ENCODE measurements at places on chromosomes 13 and 19.

DNA sequence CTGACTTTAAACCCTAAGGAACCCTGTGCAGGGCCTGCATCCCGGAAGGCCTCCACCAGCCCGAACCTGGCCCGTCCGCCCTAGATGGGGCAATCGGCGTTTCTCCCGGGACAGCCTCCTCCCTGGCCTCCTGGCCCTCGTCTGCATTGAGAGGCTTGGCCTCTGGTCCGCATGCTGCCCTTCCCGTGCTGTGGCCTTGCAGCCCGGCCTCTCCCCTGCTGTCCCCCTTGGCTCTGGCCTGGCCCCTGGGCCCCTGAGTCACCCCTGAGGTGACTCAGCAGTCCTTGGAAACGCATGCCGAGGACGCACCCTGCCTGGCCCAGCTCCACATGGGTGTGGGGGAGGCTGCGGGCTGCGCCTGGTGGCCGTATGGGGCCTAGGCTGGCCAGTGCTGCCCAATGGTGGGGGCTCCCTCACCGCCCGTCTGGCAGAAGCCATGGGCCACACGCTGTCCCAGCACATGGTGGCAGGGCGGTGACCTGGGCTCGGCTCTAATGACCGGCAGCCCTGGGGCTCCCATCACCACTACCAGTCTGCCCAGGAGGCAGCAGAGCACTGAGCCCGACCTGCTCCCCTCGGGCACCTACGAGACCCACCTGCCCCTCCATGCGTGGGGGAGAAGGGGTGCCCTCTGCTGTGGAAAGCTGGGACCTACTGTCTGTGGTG, 25.7 kb downstream of the SH3GL1 start:
- no peak overlapping the region for H3K4me3 ChIP-seq
- H3K36me3 ChIP-seq: peaks cover 5% of the 10 kb centered on the region
- H3K27me3 ChIP-seq: no peaks in the 10 kb centered on the region
- no peak overlapping the region for H3K27ac ChIP-seq
- peaks cover 41% of the 10 kb centered on the region for H3K4me1 ChIP-seq

GRCh38 chr13:21071924-21072323, 10.5 kb upstream of the LATS2 start:
- no peaks in the 10 kb centered on the region for H3K27me3 ChIP-seq
- DNase-seq: no peak
- H3K36me3 ChIP-seq: no peaks in the 10 kb centered on the region
- peaks cover 24% of the 10 kb centered on the region for H3K4me1 ChIP-seq

DNA sequence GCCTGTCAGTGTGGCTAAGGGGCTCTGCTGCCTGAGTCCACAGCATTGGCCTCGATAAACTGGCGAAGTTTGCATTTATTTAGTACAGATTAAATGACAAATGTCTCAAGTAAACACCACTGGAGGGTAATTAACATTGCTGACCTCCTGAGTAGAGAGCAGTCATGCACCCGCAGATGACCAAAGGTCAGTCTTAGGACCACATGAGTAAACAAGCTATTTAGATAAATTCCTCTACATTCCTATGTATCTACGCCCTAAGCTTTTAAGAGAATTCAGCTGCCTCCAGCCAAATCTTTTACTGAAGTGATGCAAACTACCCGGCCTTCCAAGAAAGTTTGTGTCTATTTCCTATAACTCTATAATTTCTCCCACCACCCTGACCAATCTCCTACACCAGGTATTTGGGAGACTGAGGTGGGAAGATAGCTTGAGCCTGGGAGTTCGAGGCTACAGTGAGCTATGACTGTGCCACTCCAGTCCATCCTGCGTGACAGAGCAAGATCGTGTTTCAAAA, 22.9 kb downstream of the CD70 start:
- DNase-seq: no peak
- H3K36me3 ChIP-seq: no peaks in the 10 kb centered on the region
- H3K27ac ChIP-seq: no peak overlapping the region
- H3K27me3 ChIP-seq: peaks cover 33% of the 10 kb centered on the region
- H3K4me3 ChIP-seq: no peak overlapping the region

- peak overlapping the region; percentile 96 for H3K4me3 ChIP-seq
- DNase-seq: no peak
- H3K4me1 ChIP-seq: peaks cover 23% of the 10 kb centered on the region
Measured at GRCh38 chr19:58227964-58228584, 640 bp upstream of the ZNF544 start.

GRCh38 chr19:12969292-12969988, at the start of gene DAND5:
Gene DAND5 (plus strand): TSS chr19:12969576. CDS start chr19:12969661, 85 bp downstream.
- no peaks in the 10 kb centered on the region for H3K36me3 ChIP-seq
- no peaks in the 10 kb centered on the region for H3K27me3 ChIP-seq
- peaks cover 6% of the 10 kb centered on the region for H3K4me1 ChIP-seq
- no peak for DNase-seq

DNA sequence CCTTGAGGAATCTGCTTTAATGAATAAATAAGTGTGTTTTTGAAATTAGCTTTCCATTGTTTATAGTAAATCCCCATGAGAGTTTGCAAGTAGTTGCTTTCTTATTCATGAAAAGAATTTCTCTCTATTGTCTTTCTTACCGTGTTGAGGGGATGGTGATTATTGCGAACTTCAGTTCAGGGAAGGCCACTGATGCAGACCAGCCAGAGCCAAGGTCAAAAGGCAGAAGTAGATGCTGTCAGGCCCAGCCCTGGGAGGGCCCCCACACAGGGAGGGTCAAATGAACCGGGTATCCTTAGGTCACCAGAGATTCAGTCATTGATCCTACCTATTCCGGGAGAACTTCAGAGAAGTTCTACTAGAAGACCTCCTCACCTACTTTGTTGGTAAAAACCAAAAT, 185.9 kb downstream of the NUFIP1 start:
- H3K4me1 ChIP-seq: no peaks in the 10 kb centered on the region
- H3K27me3 ChIP-seq: no peaks in the 10 kb centered on the region
- H3K27ac ChIP-seq: no peak overlapping the region
- no peak for DNase-seq
- H3K36me3 ChIP-seq: no peaks in the 10 kb centered on the region
- H3K4me3 ChIP-seq: no peak overlapping the region

GRCh38 chr13:73466561-73466960, 407.8 kb downstream of the KLF5 start:
- peaks cover 1% of the 10 kb centered on the region for H3K4me1 ChIP-seq
- peaks cover 5% of the 10 kb centered on the region for H3K27me3 ChIP-seq
- DNase-seq: no peak
- no peak overlapping the region for H3K4me3 ChIP-seq
- no peak overlapping the region for H3K27ac ChIP-seq
- peaks cover under 1% of the 10 kb centered on the region for H3K36me3 ChIP-seq

- H3K36me3 ChIP-seq: peaks cover 4% of the 10 kb centered on the region
- peak overlapping the region; percentile 89 for H3K4me3 ChIP-seq
- peaks cover 15% of the 10 kb centered on the region for H3K4me1 ChIP-seq
- DNase-seq: no peak
Measured at GRCh38 chr19:18194181-18194530, 1.1 kb downstream of the MPV17L2 start.

DNA sequence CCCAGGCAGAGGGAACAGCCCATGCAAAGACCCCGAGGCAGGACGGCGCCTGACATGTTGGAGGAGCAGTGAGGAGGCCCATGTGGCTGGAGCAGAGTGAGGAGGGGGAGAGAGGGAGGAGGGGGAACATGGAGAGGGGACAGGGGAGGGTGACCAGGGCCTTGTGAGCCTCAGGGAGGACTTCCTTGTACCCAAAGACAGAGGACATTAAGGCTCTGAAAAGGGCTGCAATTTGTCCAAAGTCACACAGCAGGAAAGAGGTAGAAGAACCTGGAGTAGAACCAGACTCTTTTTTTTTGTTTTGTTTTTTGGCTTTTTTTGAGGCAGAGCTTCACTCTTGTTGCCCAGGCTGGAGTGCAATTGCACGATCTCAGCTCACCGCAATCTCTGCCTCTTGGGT, 67.2 kb downstream of the CELF5 start:
- H3K27ac ChIP-seq: no peak overlapping the region
- H3K36me3 ChIP-seq: no peaks in the 10 kb centered on the region
- peaks cover 21% of the 10 kb centered on the region for H3K27me3 ChIP-seq
- no peak for DNase-seq

DNA sequence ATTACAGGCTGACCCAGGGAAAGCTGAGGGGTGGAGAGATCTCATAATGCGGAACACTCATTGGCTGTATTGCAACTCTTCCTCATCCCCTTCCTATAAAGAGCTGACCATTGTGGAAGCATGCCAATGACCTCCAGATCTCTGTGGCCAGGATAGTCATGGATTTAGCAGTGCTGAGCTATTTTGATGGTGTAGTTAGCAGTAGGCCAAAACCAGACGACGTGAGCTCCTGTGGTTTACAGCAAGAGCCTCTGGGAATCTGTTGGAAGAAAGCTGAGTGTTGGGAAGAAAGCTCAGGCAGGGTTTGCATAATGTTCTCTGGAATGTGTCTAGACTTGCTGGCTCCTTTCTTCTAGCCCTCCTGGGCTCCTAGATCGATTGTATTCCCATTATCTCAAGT, 187.5 kb upstream of the GPC6 start:
- DNase-seq: no peak
- no peaks in the 10 kb centered on the region for H3K27me3 ChIP-seq
- H3K4me3 ChIP-seq: no peak overlapping the region
- no peaks in the 10 kb centered on the region for H3K36me3 ChIP-seq

DNA sequence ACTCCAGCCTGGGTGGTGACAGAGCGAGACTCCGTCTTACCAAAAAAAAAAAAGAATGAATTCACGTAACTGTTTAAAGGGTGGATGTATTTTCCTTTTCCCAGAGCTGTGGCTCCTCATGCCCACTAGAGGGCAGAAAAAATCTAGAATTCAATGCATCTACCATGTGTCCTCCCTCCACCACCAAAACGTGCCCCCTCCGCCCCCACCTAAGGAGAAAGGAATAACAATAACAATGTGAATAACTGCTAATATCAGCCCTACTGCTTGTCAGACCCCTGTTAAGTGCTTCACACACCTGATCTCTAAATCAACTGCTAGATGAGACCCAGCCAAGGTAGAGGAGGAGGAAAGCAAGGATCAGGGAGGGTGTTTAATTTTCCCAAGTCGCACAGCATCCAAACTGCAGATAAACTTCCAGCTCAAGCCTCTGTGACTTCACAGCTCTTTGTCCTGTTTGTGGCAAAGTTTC, 20.2 kb upstream of the PNMA8B start:
- no peaks in the 10 kb centered on the region for H3K36me3 ChIP-seq
- peak; percentile 36 for DNase-seq
- no peak overlapping the region for H3K4me3 ChIP-seq
- H3K27ac ChIP-seq: peak overlapping the region; percentile 74
- H3K27me3 ChIP-seq: peaks cover 15% of the 10 kb centered on the region
- H3K4me1 ChIP-seq: peaks cover 22% of the 10 kb centered on the region

DNA sequence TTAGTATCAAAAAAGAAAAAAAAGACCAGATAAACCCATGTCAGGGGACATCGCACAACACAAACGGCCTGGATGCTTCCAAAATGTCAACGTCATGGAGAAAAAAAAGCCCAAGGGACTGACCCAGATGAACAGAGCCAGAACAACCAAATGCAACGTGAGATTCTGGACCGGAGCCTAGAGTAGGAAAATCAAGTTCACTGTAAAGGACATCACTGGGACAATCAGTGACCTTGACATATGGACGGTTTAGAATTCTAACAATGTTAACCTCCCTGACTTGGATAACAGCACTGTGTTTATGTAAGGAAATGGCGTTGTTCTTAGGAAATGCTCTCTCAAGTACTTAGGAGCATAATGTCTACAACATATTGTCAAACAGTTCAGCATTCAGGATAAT, 15.1 kb upstream of the EMP3 start:
- H3K4me1 ChIP-seq: no peaks in the 10 kb centered on the region
- H3K27ac ChIP-seq: no peak overlapping the region
- peaks cover 4% of the 10 kb centered on the region for H3K27me3 ChIP-seq

DNA sequence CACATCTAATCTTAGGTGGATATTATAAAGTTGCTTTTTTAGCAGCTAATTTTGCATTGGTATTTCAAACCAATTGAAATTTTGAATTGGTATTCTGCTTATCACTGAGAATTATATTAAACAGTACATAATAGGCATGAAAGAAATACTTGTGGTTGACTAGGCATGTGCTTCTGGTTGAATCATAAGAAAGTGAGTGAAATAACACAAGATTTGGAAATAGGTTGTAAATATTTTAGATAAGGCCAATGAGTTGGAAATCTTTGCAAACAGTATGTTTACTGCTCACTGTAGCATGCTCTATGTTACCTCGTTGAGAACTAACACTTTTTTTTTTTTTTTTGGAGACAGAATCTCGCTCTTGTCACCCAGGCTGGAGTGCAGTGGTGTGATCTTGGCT, 66.8 kb upstream of the RFC3 start:
- H3K4me1 ChIP-seq: no peaks in the 10 kb centered on the region
- peaks cover 3% of the 10 kb centered on the region for H3K27me3 ChIP-seq
- no peak overlapping the region for H3K27ac ChIP-seq

DNA sequence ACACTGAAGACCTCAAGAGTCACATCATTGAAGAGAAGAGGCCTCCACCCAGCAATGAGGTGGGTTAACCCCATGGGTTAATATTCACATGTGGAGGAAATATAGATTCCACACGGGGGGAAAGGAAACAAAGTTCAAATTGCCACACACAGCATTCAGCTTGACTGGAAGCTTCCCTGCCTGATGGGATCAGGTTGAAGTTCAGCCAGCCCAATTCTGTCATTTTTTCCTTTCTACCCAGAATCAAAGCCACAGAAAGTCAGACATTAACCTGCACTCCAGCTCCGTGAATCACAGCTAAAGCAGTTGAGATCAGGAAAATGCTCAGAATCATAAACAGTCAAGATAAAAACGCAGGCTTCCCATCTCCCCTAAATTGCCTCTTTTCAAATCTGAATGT, 208.7 kb upstream of the OBI1 start:
- no peaks in the 10 kb centered on the region for H3K27me3 ChIP-seq
- H3K36me3 ChIP-seq: no peaks in the 10 kb centered on the region
- no peaks in the 10 kb centered on the region for H3K4me1 ChIP-seq
- DNase-seq: no peak
- H3K27ac ChIP-seq: no peak overlapping the region

GRCh38 chr13:32647926-32648325, 61.7 kb downstream of the PDS5B start:
- peaks cover 40% of the 10 kb centered on the region for H3K4me1 ChIP-seq
- no peak overlapping the region for H3K27ac ChIP-seq
- H3K4me3 ChIP-seq: no peak overlapping the region
- H3K27me3 ChIP-seq: no peaks in the 10 kb centered on the region

Data from activated naive CD8-positive, alpha-beta T cell treated with anti-CD3 and anti-CD28 coated beads, Interleukin-2, amount 10 ng/mL, durations not matched to agents 7 days and 5 days (primary cell).